ENCODE measurements at places on chromosomes 6 and 20.

DNA sequence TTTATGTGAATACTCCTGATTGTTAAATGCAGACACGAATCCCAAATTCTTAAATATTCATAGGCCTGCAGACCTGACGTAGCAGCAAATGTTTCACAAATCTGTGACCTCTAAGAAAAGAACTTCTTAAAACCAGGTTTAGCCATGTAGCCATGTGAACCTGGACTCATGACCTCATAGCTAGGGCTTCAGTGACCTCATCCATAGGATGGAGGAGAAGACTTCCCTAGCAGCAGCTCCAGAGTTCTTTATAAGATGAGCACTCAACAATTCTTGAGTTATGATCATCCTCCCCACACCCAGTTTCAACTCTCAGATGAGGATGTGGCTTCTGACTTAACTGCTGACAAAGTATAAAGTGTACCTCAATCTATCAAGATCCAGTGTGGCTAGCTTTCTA lies 45.8 kb upstream of the TCF21 start:
- DNase-seq = no peak

- no peak for DNase-seq
These were observed 163.2 kb upstream of the LAMA2 start for GRCh38 chr6:128719786-128720185.

DNA sequence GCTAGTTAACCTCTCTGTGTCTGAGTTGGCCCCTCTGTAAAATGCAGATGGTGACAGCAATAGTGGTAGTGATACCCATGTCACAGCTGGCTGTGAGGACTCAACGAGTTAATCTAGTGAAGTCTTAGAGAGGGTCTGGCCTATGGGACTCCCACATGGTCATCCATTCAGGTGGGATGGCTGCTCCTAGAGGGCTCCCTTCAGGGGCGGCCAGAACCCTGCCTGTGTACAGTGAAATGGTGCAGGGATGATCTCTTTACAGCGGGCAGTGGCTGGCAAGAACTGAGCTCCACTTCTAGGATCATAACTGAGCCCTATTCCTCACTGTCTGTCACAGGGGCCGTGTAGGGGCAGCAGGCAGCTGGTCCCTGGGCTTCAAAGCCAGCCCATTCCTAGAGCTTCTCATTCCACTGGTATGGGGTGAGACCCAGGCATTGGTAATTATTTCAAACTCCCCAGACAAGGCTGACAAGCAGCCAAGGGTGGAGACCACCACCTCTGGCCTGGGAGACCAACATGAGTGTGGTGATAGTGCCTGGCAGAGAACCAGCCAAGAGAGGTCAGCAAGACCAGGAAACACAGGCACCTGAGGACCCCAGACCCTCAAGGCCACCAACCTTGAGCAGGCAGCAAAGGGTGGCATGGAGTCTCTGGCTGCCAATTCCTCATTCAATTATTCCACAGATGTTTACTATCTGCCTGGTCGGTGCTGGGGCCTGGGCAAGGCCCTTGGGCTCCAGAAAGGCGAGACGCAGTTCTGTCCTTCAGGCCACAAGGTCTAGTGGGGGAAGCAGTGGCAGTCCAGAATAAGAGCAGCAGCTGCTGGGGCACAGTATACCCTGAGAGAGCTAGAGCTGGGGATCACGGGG lies 103.4 kb downstream of the MRPL14 start:
- DNase-seq = no peak

GRCh38 chr6:33410711-33411631 lies at the start of gene PHF1:
PHF1 (plus strand) TSS chr6:33411014; CDS start chr6:33412264, 1,250 bp downstream.
- DNase-seq = no peak
